ENCODE measurements at places on chromosomes 2 and 18.

DNA sequence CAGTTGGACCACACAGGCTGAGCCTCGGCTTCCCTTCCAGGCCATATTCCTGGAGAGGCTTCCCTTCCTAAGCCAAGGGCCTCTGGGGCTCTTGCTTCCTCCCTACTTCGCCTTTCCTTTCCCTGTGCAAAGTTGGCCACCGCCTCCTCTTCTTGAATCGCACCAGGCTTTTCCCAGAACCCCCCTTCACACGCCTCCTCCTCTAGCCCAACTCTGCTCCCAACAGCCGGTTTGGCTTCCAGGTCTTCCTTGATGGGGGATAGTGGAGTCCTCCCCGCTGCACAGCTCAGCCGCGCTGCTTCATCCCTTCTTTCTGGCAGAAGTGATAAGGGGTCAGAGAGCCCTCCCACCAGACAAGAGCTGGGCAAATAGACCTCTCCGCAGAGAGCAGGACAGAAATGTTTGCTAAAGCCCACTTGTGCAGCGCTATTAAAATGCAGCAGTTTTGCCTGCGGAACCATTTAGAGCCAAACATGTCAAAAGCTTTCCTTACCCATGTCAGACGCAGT is 56.4 kb downstream of the SNORC start:
- DNase-seq, result peak; percentile 31

DNA sequence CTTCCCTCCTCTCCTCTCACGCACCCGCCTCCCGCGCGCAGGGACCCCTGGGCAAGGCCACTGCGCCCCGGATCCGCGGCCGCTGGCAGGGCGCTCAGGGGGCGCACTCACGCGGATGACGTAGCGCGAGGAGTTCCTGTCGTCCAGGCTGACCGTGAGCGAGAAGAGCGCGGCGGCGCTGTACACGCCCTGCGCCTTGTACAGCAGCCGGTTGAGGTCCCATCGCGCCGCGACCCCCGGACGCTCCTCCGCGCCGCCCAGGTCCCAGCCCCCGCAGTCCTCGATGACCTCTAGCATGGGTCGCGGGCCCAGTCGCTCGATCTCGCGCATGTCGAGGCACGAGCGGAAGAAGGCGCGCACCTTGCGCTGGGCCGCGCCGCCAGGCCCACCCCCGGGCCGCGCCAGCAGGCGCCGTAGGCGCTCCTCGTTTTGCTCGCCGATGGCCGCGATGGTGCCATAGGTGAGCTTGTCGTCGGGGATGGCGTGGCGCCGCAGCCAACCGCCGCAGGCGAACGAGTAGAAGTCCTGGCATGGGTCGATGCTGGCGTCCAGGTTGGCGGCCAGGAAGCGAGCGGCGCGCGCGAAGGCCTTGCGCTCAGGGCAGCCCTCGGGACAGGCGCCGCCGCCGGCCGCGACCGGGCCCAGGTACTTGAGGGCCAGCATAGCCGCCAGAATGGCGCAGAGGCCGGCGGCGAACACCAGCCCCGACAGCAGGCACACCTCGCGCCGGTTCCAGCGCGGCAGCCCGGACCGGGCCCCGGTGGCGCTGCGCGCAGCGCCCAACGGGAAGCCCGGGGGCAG is 1.7 kb downstream of the ECEL1 start:
- peak; percentile 55 for DNase-seq

DNA sequence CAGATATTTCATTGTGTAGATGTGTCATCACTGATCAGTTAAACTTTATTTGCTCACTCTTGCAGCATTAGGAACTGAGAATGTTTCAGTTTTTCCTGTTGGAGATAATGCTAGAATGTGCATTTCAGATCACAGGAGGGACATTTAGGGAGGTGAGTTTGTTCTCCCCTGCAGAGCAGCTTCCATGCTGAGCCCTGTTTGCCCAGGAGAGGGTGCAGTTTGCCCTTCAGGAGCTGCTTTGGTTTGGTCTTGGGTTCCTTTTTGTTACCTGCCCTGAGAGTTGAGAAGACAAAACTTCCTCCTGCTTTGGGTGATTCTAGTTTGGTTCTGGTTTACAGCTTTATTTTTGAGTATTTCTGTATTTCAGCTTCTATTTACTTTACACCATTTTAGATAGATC is 49.9 kb downstream of the DGKD start:
- DNase-seq, result peak; percentile 59

GRCh38 chr2:120531863-120532600 is 186.1 kb downstream of the INHBB start:
- DNase-seq, result no peak

DNA sequence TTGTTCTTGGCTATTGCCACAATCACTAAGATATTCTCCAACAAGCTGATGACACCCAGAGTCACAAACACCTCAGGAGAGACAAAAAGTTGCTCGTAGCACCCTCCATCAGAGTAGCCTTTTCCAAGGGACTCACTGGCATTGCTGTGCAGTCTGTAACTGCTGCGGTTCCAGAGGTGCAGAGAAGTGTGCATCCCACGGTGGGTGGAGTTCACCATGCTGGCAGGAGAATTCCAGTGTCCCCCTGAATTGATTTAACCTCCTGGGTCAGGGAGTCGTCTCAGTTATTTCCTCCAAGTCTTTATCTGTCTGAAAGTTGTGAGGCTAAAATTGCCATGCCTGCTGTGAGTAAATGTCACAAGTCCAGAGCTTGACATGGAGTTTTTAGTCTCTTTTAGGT is 443 bp downstream of the MC4R start:
- DNase-seq, result no peak

- no peak for DNase-seq
Measured at GRCh38 chr2:232533944-232534710, 5.4 kb upstream of the CHRNG start.

- DNase-seq, result no peak
Measured at GRCh38 chr2:188902901-188903491, 71.2 kb upstream of the COL3A1 start.

DNA sequence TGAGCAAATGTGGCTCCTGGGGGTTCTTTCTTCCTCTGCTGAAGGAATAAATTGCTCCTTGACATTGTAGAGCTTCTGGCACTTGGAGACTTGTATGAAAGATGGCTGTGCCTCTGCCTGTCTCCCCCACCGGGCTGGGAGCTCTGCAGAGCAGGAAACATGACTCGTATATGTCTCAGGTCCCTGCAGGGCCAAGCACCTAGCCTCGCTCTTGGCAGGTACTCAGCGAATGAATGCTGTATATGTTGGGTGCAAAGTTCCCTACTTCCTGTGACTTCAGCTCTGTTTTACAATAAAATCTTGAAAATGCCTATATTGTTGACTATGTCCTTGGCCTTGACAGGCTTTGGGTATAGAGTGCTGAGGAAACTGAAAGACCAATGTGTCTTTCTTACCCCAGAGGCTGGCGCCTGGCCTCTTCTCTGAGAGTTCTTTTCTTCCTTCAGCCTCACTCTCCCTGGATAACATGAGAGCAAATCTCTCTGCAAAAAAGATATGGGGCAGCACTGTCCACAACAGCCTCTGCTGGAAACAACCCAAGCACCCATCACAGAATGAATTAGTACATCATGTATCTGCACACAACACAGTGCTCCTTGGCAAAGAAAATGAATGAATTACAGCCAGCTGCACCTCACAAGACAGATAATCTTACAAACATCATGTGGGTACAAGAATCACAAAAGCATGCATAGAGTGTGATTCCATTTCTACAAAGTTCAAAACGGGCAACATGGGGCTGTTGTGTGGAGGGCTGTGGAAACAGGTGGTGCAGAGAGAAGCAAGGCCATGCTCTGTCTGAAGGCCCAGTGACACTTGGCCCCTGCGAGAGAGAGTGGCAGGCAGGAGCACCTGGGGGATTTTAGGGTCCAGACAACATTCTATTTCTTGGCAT is 6.6 kb downstream of the IL1RN start:
- no peak for DNase-seq

- DNase-seq, result no peak
Measured at GRCh38 chr2:9091811-9092210, 88.3 kb upstream of the MBOAT2 start.

- no peak for DNase-seq
Measured at GRCh38 chr2:118240276-118240675, 152.0 kb downstream of the INSIG2 start.

Data from GM23338 (cell line).